Colonic mucosa (tissue), 4 donors: ENCODE measurements at places on chromosomes 4 and X. TPM values are rescaled to one million over a fixed set of nuclear protein-coding genes. Genes with fewer than 3 reads are reported as not detected.

DNA sequence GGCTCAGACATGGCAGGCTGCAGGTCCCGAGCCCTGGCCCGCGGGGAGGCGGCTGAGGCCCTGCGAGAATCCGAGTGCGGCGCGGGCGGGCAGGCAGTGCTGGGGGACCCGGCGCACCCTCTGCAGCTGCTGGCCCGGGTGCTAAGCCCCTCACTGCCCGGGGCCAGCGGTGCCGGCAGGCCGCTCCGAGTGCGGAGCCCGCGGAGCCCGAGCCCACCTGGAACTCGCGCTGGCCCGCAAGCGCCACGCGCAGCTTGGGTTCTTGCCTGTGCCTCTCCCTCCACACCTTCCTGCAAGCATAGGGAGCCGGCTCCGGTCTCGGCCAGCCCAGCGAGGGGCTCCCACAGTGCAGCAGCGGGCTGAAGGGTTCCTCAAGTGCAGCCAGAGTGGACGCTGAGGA, 97.5 kb downstream of the QDPR start:
- no peaks in the 10 kb centered on the region for H3K36me3 ChIP-seq
- H3K27me3 ChIP-seq: no peaks in the 10 kb centered on the region
- no peaks in the 10 kb centered on the region for H3K4me1 ChIP-seq
- no peak for DNase-seq

- H3K36me3 ChIP-seq: no peaks in the 10 kb centered on the region
- no peak overlapping the region for H3K4me3 ChIP-seq
- H3K27ac ChIP-seq: no peak overlapping the region
- DNase-seq: no peak
- H3K27me3 ChIP-seq: no peaks in the 10 kb centered on the region
Observed at GRCh38 chr4:72357908-72358307, 211.1 kb downstream of the ADAMTS3 start.

The SLBP gene
- 30.1 TPM for total RNA-seq

DNA sequence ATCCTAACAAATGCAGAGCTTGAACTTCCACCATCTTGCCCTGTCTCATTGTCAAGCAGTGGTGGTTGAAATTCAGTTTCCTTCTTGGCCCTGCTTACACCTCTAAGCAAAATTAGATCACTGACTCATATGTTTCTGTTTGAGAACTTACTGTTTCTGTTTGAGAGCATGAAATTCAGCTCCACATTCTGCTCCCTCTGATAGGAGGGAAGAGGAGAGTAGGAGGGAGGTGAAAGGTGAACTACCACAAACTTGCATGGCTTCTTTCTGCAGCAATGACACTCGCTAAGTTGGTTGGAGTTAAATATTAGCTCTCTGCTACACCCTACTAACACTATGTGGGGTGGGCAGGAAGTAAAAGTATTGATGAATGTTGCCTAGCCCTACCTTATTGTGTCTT, 117.8 kb upstream of the EDA2R start:
- no peaks in the 10 kb centered on the region for H3K36me3 ChIP-seq
- DNase-seq: no peak
- no peaks in the 10 kb centered on the region for H3K4me1 ChIP-seq
- no peaks in the 10 kb centered on the region for H3K27me3 ChIP-seq
- H3K27ac ChIP-seq: no peak overlapping the region

GRCh38 chrX:106170318-106170717, 2.2 kb downstream of the PWWP3B start:
- DNase-seq: no peak
- no peaks in the 10 kb centered on the region for H3K36me3 ChIP-seq
- no peak overlapping the region for H3K4me3 ChIP-seq
- H3K27ac ChIP-seq: no peak overlapping the region
- H3K27me3 ChIP-seq: no peaks in the 10 kb centered on the region

GRCh38 chrX:141791856-141792255, 46.3 kb upstream of the MAGEC3 start:
- no peaks in the 10 kb centered on the region for H3K36me3 ChIP-seq
- no peak for DNase-seq
- no peak overlapping the region for H3K4me3 ChIP-seq
- no peaks in the 10 kb centered on the region for H3K27me3 ChIP-seq

GRCh38 chr4:56222514-56222913, 164.8 kb downstream of the AASDH start:
- H3K27ac ChIP-seq: no peak overlapping the region
- no peaks in the 10 kb centered on the region for H3K36me3 ChIP-seq
- H3K27me3 ChIP-seq: no peaks in the 10 kb centered on the region
- no peak for DNase-seq
- no peaks in the 10 kb centered on the region for H3K4me1 ChIP-seq
- no peak overlapping the region for H3K4me3 ChIP-seq

The TKTL1 gene
- total RNA-seq: not detected

The UGT2B11 gene
- total RNA-seq: not detected

DNA sequence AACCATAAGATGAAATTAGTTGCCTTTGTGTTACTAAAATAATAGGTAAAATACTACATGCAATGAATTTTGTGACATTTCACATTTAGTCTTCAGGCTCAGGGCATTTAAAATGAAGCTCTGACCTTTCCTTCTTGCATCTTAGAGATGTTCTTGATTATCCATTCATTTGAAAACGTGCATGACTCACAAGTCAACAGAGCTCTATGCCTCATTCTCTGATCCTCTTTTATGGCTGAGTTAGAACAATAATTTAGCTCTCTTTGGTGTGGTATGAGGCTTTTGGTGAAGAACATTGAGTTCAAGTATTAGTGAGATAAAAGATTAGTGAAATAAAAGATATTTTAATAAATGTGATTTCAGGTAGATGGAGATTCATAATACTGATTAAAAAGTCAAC, 66.5 kb downstream of the TIGD2 start:
- H3K27me3 ChIP-seq: no peaks in the 10 kb centered on the region
- no peak overlapping the region for H3K27ac ChIP-seq
- no peaks in the 10 kb centered on the region for H3K36me3 ChIP-seq
- H3K4me1 ChIP-seq: no peaks in the 10 kb centered on the region

The TMPRSS11A gene
- not detected for total RNA-seq

DNA sequence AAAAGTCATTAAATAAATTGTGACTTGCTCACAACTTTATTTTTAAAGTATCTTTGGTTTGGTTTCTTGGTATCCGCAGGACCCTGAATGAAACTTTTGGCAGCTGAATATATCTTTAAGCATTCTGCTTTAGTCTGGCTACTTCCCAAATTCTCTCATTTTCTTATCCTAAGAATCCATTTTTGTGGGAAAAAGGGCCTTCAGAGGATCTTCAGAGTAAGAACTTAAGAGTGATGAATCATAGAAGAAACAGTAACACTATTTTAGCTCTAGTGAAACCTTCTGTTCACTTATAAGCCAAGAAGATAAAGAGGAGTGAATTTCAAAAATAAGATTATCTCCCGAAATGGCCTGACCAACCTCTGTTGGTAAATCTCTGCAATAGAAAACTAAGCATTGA, 540.6 kb upstream of the MAGEB18 start:
- no peak overlapping the region for H3K27ac ChIP-seq
- no peak for DNase-seq
- no peaks in the 10 kb centered on the region for H3K4me1 ChIP-seq
- H3K4me3 ChIP-seq: no peak overlapping the region

The DCAF8L2 gene
- not detected for total RNA-seq
